ENCODE measurements at places on chromosomes 2 and 18. TPM values are rescaled to one million over a fixed set of nuclear protein-coding genes. Genes with fewer than 3 reads are reported as not detected.

REL gene
- polyA plus RNA-seq: 2.2 TPM

- DNase-seq: no peak
Observed at GRCh38 chr2:144370937-144371584, 148.9 kb downstream of the ZEB2 start.

POTEF gene
- not detected for polyA plus RNA-seq

DNA sequence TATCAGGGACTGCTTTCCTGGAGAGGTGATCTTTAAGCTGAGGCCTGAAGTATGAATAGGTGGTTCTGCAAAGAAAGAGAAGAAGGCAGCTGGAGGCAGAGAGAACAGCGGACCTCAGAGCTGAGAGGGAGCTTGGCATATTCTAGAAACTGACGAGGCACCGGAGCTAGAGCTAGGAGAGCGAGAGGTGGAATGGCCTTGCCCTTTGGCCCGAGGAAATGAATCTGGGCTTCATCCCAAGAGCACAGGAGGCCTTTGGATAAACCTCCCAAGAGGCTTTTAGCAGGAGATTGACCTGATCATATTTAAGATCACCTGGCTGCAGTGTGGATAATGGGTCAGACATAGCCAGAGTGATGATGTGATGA is 7.9 kb downstream of the DYSF start:
- no peak for DNase-seq

GRCh38 chr2:65686928-65687521 is 254.6 kb upstream of the SPRED2 start:
- no peak for DNase-seq

- peak; percentile 51 for DNase-seq
Observed at GRCh38 chr18:24212939-24213338, 74.1 kb downstream of the CABYR start.

C1QL2 gene
- polyA plus RNA-seq: not detected

KLHL41 gene
- polyA plus RNA-seq: 0.17 TPM

HTRA2 gene
- polyA plus RNA-seq: 36.1 TPM

DNA sequence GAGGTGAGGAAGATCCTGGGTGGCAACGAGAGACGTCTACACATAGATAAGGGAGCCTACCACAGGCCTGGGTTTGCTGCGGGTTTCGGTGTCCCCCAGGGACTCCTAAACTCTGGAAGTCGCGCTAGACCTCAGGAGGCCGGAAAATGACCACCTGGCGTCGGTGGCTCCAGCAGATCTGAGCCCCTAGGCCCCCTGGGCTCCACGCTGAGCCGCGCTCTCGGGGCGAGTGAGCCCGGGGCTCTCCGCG is 987 bp upstream of the DLX1 start:
- DNase-seq: no peak

DNA sequence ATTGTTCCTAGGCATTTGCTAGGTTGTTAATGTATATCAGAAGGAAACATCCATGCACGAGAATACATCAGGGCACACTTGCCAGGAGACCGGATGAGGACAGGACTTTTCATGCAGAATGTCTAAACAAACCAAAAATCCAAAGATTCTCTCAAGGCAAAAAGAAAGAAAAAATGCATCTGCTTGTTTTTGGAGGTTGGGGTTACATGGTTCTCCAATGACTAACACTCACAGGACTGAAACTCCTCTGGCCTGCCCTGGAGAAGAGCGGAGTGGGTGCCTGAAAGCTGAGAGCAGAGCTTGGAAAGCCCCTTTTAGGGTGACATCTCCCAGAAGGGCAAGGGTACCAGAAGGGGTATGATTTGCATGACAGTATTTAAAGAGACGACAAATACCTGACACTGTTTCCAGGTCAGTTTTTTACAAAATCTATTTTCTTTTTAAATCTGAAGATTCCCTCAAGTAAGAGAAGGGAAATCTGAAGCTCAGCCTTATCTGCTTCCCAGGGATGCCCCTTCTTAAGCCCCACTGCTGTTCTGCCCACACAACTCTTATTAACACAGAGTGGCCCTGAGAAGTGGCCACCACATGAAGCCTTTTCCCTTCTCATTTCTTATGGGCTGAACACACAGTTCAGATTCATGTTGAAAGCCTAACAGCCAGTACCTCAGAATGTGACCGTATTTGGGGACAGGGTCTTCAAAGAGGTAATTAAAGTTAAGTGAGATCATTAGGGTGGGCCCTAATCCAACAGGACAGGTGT is 216.4 kb downstream of the STK39 start:
- DNase-seq: peak; percentile 21

DCDC2C gene
- polyA plus RNA-seq: not detected

GRCh38 chr2:23547725-23548124 is 162.7 kb downstream of the KLHL29 start:
- no peak for DNase-seq

NFE2L2 gene
- polyA plus RNA-seq: 128 TPM

DNA sequence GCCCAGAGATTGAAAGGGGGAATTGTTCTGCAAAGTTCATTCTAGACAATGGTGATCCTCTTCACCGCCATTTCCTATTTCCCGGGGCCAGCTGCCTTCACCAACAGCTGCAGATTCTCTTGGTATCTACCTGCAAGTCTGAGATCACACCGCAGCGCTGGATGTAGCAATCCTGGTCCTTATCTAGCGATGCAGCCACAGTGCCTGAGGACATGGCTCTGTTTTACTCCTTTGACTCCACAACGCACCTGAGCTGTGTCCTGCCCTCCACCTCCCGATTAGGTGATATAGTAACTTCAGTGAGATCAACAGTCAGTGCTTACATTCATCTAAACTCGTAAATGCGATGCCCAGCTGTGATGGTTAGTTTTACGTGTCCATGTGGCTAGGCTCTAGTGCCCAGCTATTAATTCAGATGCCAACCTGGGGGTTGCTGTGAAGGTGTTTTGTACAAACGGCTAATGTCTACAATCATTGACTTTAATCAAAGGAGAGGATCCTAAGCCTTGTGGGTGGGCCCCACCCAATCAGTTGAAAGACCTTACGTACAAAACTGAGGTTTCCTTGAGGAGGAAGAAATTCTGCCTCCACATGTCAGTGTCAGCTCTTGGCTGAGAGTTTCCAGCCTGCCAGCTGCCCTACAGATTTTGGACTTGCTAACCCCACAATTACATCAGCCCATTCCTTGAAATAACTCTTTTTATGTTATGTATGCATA is 189.8 kb downstream of the SH3BP4 start:
- DNase-seq: no peak

DNA sequence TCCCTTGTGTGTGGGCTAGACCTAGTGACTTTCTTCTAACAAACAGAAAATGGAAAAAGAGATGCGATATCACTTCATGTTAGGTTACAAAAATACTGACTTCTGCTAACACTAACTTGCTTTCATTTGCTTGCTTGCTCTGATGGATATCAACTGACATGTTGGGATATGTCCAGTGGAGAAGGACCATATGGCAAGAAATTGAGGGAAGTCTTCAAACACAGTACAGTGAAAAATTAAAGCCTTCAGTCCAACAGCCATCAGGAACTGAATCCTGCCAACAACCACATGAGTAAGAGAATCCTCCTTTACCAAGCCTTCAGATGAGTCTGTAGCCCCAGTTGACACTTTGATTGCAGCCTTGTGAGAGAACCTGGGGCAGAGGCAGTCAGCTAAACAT is 143.9 kb downstream of the MAIP1 start:
- DNase-seq: no peak

MRO gene
- not detected for polyA plus RNA-seq

GRCh38 chr2:241309684-241310117 is 5.8 kb downstream of the HDLBP start:
- no peak for DNase-seq

DNER gene
- 0.02 TPM for polyA plus RNA-seq

HPCAL1 gene
- polyA plus RNA-seq: 8.1 TPM

DNA sequence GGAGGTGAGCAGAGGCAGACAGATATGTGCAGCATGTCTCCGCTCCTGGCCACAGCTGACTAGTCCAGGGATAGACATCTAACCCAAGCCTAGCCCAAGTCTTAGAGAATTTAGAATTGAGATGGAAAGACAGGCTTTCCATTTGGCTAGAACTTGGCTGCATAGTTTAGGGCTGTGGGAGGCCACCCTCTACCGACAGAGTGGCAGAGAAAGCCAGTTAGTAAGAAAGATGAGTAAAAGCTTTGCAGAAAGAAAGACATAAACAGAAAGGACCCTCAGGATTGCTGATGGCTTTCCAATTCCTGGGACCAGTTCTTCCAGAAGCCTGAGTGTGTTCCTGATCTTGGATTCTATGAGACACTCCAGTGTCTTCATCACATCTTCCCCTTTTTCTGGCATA is 62.1 kb downstream of the DYM start:
- no peak for DNase-seq

DNA sequence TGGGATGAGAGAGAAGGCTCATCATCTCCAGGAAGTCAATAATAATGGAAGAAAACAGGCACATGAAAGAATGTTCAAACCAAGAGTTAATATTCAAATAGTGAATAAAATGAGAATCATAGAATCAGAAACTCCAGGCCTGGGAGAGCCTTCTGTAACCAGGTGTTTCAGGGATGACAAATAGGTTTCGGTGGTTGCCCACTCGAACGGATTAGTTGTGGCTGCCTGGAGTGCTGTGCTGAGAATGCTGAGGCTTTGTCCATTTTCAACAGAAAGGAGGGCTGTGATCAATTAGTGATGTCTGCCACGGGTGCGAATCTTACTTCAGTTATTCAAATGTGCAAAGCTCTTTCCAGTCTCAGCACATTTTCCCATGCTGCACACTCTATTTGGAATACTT is 227.3 kb downstream of the INSIG2 start:
- DNase-seq: no peak

REG1B gene
- polyA plus RNA-seq: not detected

DNA sequence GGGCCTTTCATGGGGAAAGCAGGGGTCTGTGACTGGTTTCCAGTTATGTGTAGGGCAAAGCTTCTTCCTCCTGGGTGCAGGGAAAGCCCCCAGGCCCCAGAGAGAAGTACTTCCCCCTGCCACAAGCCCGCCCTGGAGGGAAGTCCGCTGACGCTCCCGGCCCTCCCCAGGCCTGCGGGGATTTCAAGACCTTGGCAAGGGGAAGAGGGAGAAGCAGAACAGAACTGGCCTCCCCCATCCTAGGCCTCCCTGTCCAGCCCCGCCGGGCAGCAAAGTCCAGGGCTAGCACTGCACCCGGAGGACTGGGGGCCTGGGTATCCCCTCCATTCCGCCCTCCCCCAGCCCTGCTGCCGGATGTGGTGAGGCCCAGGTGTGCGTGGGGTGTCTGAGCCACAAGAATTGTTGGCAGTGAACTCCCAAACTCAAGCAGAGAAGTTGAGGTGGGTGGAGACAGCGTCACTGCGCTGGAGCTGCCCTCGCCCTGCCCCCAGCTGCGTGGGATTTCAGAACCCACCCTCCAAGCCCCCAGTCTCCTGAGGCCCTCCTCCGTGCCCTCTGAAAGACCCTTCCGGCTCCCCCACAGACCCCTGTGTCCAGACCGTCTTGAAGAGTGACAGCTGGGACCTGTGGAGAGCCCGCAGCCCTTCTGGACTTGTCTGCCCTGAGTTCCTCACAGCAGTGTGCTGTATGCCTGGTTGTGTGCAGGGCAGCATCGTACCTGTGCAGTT is 1.1 kb upstream of the DUSP2 start:
- no peak for DNase-seq

DNA sequence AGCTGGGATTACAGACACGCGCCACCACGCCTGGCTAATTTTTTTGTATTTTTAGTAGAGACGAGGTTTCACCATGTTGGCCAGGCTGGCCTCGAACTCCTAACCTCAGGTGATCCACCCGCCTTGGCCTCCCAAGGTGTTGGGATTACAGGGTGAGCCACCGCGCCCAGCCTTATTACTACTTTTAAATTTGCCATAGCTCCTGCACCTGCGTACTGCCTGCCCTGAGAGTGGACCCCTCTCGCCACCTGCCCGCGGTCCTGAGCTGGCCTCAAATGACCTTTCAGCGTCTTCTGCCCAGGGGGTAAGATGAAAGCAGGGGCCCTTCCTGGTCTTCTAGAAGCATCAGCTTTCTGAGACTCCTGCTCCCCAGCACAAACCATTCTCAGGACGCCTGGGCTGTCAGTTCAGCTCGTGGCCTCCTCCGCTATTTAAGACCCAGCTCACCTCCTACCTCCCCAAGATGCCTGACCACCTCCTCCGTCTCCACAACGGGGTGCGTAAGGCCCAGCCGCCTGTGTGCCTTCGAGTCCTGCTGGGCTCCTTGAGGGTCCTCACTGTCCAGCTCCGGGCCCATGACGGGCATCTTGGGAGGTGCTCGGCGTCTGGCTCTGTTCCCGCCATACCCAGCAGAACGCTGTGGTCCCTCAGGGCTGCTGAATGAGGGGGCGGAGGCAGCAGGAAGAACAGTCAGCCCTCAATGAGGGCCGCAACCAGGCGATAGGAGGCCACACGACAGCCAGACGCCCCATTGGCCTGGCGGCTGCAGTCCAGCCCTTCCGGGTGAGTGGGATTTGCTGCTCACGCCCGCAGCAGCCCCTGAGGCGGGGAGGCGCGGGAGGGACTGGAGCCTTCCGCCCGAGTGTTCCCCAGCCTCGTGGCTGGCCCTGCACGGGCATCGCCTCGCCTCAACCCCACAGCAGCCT is 266.6 kb downstream of the TFCP2L1 start:
- DNase-seq: no peak

GRCh38 chr2:170236680-170237047 is 58.7 kb downstream of the MYO3B start:
- DNase-seq: no peak

ARHGAP28 gene
- polyA plus RNA-seq: 5.3 TPM

DNA sequence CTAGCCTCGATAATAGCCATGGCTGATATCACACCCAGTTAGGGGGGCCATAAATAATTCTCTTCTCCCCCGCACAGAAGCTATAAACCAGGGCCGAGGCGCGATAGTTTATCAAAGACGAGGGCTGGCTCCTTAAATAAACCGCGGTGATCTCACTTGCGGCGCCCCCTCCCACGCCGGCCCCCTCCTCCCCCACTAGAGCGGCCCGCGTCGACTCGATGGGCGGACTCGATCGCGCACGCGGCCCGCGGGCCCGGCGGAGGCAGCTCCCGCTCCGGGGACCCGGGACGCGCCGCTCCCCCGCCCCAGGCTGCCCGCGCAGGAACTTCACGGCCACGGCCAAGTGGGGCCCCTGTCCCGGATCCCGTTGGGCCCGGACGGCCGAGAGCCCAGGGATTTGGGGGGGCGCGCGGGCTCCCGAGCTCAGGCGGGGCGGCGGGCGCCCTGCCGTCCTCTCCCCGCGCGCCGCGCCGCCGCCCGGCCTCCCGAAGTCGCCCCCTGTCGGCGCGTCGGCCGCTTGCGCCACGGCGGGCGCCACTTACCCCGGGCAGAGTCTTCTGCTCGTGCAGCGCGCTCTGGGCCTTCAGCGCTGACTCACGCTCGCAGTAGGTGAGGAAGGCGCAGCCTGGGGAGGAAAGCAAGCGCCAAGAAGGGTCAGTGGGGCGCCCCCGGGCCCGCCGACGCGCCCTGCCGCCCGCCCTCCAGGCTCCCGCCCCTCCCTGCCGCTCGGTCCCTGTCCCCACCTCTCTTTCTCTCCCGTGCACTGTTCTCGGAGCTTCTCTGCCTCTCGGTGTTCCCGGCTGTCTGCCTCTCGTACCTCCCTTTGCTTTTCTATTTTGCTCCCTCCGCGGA is 80.4 kb downstream of the CELF4 start:
- DNase-seq: no peak

GBX2 gene
- 0.11 TPM for polyA plus RNA-seq

KRTCAP3 gene
- polyA plus RNA-seq: 0.47 TPM

CMPK2 gene
- polyA plus RNA-seq: 0.66 TPM

UCN gene
- polyA plus RNA-seq: 0.34 TPM

Data from BJ (cell line).